ENCODE measurements at places on chromosomes 13 and 19.
A peak's percentile ranks its signal among the peaks of the same experiment; 100 is the strongest.

DNA sequence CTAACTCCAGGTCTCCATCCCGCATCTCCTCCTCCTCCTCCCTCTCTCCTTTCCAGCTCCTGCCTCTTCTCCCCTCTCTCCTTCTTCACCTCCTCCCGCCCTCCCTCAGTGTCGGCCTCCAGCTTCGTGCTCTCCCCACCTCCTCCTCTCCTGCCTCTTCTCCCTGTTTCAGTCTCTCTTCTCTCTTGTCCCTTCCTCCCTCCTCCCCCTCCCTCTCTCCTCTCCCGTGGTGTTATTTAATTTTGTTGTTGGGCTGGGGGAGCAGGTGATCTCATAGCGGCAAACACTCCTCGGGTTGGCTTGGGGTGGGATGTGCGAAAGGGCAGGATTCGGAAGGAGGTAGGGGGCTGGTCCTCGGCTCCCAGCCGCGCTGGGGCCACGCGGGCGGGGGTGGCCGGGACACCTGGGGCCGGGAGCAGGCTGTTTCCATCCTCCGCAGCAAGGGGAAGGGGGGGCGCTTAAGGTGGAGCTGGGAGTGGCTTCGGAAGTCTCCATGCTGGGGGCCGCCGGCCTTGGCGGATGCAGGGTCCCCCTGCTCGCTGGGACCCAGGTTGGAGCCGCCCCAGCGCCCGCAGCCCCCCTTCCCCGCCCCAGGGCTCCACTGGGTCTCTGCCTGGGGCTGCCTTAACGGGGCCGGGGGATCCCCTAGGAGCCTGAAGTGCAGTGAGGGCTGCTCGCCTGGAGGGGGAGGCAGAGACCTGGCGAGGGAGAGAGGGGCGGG lies at the start of gene CA11:
TSS of gene CA11 (minus strand) at position 187 of the 721 bp plus-strand sequence. CDS start 555 bp downstream, outside the sequence.
- DNase-seq = no peak

DNA sequence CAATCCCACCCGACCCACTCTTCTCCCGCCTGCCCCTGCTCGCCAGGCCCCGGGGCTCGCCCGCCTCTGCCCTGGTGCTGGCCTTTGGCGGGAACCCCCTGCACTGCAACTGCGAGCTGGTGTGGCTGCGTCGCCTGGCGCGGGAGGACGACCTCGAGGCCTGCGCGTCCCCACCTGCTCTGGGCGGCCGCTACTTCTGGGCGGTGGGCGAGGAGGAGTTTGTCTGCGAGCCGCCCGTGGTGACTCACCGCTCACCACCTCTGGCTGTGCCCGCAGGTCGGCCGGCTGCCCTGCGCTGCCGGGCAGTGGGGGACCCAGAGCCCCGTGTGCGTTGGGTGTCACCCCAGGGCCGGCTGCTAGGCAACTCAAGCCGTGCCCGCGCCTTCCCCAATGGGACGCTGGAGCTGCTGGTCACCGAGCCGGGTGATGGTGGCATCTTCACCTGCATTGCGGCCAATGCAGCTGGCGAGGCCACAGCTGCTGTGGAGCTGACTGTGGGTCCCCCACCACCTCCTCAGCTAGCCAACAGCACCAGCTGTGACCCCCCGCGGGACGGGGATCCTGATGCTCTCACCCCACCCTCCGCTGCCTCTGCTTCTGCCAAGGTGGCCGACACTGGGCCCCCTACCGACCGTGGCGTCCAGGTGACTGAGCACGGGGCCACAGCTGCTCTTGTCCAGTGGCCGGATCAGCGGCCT lies 4.1 kb downstream of the LRFN3 start:
- no peak for DNase-seq

GRCh38 chr19:18764591-18765051 lies 26.5 kb downstream of the COMP start:
- no peak for DNase-seq

GRCh38 chr19:51135986-51136762 lies 5.9 kb upstream of the SIGLEC7 start:
- DNase-seq = no peak

- DNase-seq = no peak
These were observed at the start of gene ICAM4 for GRCh38 chr19:10286803-10287737. Gene ICAM4, plus strand, starts transcription at chr19:10286955. Its CDS starts 58 bp downstream, at chr19:10287013.

DNA sequence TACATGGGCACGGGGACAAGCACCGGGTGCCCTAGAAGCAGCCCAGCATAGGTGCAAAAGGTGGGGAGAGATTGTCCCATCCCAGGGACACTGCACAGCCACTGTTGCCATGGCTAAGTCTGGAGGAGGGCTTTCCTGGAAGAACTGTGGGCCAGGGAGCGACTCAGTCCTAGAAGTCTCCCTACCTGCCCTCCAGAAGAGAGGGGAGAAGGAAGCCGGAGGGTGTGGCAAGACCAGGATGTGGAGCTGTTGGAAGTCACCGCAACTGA lies 2.3 kb upstream of the FBN3 start:
- no peak for DNase-seq

- DNase-seq = no peak
These were observed 9.9 kb downstream of the IGFL1 start for GRCh38 chr19:46239193-46240024.

GRCh38 chr19:46413262-46414031 lies at the start of gene CCDC8:
Gene CCDC8, minus strand, starts transcription at chr19:46413564. Its CDS starts 754 bp downstream, at chr19:46412810.
- DNase-seq = peak; percentile 86

DNA sequence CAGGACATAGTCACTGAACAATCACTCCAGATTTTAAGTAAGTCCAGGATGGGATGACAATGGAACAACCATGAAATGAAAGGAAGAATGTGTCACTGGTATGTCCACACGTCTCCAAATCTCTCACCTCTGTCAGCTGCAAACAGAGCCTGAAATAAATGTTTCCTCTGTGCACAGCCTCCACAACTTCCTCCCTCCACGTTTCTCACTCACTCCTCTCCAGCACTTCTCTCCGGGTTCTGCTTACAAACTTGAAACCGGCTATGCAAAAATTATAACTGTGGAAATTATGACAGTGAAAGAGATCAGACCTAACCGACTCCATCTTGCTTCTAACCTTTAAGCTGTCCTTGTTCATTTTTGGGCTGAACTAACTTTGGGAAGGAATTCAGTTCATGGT lies 35.0 kb upstream of the ALOX5AP start:
- no peak for DNase-seq

DNA sequence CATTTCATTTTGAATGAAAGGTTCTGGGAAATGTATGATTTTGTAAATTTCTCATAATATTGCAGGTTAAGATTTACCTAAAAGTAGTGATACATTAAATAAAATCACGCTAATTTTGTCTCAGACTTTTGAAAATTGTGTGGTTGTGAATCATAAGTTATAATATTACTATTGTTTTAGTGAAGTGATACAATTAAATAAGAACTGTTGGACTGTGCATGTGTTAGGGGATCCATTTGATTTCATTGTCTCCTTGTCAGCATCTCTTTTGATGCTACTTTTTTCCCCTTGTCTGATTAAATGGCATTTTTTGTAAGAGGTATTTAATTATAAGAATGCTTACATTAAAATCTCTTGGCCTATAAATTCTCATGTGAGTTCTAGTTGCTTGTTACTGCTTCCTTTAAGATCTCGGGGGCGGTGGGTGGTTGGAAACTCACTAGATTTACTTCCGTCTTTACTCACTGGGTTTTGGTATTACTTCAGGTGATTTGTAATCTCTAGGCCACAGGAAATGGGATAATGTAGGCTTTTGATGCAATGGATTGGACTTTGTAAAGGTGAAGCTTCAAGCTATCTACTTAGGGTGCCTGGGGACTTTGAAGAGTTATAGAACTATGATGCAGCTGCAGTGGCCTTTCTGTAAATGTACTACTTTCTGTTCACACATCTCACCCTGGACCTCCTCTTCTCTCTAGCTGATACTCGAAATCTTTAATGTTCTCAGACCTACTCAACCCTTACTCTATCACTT lies 66.5 kb downstream of the PAN3 start:
- no peak for DNase-seq
